ENCODE measurements at places on chromosomes 7 and 10.

GRCh38 chr10:96411716-96412320, 53.0 kb upstream of the OPALIN start:
- DNase-seq = no peak

DNA sequence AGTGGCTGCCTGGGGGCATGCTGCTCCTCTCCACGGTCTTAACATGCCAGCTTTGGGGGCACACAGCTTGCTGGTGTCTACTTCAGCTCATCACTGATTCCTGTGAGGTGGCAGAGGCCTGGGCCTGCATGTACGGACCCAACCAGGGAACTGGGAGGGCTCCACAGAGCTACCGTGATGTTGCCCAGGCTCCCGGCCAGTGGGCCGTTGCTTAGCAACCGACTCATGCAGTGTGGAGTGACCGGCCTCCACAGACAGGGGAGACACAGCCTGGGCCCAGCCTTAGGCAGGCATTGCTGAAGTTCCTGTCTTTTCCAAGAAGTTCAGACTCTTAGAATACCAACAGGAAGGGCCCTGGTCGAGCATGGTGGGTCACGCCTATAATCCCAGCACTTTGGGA, 25.8 kb upstream of the SH2B2 start:
- peak; percentile 78 for DNase-seq

- no peak for DNase-seq
These were observed 2.9 kb downstream of the CYTH3 start for GRCh38 chr7:6269527-6269926.

- peak; percentile 50 for DNase-seq
These were observed 51.9 kb upstream of the CAPZA2 start for GRCh38 chr7:116810267-116811116.

DNA sequence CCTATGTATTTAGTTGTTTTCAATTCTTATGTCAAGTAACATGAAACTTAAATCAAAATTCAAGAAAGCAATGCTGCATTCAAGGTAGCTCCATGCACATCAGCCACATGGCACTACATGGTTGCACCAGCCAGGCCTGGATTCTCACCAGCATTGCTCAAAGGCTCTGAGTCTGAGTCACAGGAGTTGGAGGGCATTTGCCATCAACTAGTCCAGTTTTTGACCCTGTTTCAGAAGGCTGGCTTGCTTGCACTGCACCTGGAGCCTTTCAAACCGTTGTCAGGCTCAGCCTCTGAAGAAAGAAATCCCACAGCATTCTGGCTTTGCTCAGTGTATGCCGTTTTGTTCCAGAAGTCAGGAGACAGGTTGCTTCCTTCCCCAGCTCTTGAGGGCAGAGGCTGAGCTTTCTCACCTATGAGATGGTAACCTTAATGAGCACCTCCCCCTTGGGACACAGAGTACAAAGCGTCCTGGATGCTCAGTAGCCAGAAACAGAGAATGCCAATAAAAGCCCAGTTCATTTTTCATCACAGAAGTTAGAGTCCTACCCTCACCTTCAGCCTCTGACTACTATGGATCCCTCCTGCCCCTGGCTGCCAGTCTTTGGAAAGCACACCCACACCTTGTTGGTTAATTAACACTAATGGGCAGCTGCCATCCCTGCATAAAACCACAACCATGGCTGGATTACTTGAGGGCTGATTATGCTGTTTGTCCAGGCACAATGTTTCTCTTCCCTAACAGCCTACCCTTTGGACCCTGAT, 288.4 kb upstream of the LRRTM3 start:
- DNase-seq = peak; percentile 5

DNA sequence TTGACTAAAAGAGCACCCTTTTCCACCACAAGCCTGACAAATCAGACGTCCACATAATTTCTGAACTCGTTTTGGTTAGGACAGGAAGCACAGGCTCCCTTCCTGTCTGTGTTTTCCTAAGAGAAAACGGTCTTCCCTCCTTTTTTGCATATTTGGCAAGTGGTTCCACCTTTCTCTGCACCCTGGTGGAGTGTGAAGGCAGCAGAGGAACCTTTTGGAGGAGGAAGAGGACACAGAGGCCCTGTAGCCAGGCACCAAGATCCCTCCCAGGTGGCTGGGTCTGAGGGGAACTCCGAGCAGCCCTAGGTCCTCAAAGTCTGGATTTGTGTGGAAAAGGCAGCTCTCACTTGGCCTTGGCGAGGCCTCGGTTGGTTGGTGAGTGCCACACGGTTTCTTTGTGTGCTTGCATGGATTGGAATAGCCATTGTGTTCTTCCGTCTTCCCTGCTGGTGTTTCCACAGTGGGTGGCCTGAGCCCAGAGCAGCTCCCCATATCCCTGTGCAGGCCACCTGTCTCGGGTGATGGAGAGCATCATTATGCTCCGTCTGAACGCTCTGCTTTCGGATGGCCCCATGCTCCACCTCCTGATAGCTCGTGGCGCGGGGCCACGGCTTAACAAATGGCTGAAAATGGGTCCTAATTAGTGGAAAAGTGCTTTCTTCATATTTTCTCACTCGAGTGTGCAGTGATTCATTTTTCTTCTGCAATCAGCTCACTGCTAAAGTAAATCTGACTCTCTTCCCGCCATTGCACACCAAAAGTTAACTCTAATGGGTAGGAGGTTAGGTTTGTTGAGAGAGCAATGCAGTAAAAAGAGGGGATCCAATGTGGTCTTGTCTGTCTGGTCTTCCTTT, 4.2 kb downstream of the IKZF1 start:
- no peak for DNase-seq

DNA sequence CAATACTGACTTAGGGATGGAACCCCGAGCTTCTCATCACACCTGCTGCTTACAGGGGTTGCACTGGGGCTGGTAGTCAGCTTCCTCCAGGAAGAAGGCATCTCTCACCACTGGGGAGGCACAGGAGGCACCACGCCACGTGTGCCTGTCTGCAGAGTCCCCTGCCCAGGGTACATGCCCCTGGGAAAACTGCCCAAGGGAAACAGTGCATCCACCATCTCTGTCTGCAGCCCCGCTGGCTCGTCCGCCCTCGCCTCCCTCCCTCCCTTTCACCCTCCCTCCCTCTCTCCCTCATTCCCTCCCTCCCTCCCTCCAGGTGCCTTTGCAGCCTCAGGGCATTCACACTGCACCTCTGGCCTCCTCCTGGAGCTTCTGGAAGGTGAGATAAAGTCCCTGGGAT, 101.1 kb downstream of the PTPRE start:
- no peak for DNase-seq

DNA sequence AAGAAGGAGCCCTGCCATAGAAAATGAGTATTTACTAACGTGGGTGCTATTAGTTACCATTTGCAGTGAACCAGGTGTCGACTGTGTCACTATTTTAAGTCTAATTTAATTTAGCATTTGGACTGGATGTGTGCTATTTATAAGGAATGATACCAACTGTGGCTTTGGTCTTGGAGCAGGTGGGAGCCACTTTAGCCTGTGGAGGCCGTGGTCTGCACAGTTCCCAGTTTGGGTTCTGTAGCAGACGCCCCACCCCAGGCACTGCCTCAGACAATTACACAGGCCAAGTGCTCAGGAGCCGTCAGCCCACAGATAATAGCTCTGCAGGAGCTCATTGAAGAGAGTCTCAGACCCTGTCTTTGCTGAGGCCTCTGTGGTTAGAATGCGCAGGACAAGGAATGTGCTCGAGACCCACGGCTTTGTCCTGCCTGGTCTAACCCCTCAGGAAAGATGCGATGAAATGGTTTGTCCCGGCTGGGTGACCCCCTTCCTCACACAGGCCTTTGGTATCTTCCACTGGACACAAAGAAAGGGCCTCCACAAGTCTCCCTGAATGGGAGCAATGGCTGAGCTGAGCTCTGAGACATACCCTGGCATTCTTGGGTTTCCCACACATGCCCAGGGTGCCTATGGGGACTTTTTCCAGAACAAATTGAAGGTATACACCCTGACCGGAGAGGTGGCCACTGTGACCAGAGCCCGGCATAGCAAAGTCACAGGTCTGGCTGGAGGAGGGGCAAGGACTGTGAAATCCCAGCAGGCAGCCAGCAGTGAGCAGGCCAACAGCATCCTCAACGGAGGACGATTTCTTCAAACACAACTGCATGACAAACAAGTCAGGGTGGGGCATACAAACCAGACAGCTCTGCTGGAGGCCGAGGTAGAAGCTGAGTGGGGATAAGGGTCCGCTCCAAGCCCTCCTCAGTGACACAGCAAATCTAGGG, 251.2 kb downstream of the ARHGAP12 start:
- no peak for DNase-seq

DNA sequence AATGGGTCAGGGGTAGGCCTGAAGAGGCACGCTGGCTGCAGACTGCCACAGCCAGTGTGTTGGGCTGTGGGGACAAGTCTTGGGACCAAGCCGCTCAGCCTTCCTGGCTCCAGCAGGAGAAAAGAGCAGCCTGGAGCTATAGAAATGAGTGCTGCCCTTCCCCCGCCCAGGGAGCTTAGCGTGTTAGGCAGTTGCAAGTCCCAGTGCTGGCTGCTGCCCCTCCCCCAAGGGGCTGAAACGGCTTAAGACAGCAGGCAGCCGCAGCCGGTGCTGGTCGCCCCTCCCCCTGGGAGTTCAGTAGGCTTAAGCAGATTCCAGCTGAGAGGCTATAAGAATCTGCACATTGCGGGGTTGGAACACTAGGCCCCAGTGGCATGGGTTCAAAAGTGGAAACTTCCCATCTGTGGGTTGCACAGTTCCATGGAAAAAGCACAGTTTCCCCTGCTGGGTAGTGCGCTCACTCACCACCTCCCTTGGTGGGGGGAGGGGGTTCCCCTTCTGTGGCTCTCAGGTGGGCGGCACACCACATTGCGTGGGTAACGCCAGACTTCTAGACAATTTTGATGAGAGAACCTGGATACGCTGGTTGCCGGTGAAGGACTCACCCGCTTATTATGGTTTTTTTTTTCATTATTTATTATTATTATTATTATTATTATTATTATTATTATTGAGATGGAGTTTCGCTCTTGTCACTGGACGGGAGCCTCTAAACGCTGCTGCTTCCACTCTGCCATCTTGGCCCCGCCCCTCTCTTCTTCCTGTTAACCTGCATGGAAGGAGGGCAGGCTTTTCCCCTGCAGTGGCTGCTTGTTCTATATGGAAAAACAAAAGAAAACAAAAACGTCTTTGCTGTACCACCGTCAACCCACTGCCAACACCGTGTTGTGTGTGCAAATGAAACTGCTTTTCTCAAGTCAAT, 151.1 kb downstream of the CXCL12 start:
- DNase-seq = peak; percentile 90
